ENCODE measurements at places on chromosomes 16 and 17.

- no peak for DNase-seq
These were observed 495.0 kb upstream of the HSBP1 start for GRCh38 chr16:83312718-83313245.

GRCh38 chr17:49747632-49748031 lies 16.3 kb downstream of the FAM117A start:
- no peak for DNase-seq

GRCh38 chr16:20850981-20851380 lies 44.7 kb downstream of the REXO5 start:
- no peak for DNase-seq

DNA sequence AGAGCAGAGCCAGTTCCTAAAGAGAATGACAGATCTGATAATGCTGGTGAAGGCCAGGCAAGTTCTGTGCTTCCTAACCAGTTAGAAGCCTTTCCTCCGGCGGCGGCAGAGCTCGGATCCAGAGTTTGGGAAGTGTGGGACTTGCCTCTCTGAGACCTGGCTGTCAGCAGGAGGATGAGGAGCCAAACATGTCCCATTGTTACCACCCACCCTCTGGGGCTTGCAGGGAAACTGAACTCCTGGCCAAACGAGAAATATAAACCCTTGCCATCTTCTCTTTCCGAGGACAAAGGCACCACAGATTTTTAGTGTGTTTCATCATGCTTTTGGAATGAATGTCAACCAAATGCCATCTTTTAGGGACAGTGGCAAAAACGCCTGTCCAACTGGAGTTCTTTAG lies 80.2 kb upstream of the SMURF2 start:
- no peak for DNase-seq

GRCh38 chr16:72236866-72237265 lies 64.9 kb upstream of the PMFBP1 start:
- no peak for DNase-seq

- DNase-seq, result no peak
These were observed 93.4 kb upstream of the TMEM132E start for GRCh38 chr17:34485999-34486398.

GRCh38 chr17:28827672-28828071 lies 14.9 kb downstream of the FAM222B start:
- DNase-seq, result no peak

DNA sequence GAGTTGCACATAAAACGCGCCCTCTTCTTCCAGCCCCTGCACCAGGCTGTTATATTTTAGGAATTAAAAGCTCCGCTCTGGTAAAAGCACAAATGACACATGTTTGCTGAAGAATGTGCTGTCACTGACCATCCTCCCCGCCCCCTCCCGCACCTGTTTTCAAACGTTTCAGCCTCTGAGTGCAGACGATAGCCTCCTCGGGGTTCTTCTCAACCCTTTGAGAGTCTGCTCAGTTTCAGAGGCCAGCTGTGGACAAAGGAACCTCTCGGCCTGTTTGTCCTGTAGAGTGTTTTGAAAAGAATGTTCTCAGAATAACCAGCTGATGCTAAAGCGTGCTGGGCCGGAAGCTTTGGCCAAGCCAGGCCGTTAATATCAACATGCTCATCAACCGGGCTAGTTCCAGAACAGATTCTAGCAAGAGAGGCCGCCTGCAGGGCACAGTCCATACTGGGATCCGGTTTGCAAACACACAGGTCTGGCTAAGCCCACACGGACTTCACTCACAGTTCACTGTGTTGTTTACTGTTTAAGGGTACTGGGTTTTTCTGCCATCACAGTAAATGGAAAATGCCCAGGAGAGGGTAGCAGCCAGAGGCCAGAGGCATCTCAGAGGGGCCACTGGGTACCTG lies 6.4 kb upstream of the CACNG4 start:
- DNase-seq, result no peak

GRCh38 chr17:32828822-32829221 lies 48.1 kb downstream of the MYO1D start:
- no peak for DNase-seq

DNA sequence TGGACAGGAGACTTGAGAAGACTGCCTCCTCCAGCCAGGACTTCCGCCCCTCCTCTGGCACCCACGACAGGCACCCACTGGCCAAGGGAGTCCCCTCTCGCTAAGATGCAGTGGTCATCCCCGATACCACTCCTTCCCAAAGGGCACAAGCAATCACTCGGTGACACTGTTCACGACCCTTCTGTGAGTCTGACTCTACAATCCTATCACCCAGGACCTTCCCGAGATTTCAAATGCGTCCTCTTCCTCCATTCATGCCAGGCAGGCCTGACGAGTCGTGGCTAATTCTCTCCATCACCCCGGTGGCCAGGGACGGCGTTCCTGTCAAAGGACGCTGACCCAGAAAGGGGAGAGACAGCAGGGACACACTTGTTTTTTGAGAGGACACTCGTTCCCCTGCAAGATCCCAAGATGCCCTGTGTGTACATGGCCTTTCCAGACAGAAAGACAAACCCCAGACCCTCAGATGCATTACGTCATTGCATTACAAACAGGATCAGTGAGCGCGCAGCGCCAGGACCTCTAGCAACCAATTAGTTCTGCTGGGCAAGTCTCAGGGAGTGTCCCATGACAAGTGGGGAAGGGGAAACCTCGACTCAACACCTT lies 12.2 kb downstream of the FBXO31 start:
- no peak for DNase-seq

GRCh38 chr17:20967776-20968175 lies 75.0 kb downstream of the USP22 start:
- DNase-seq, result no peak

GRCh38 chr16:29915590-29916247 lies 10.3 kb downstream of the KCTD13 start:
- DNase-seq, result peak; percentile 37

GRCh38 chr16:88430185-88430523 lies 22.9 kb upstream of the ZFPM1 start:
- no peak for DNase-seq

- DNase-seq, result no peak
These were observed 608.0 kb downstream of the CDH11 start for GRCh38 chr16:64513871-64514270.

DNA sequence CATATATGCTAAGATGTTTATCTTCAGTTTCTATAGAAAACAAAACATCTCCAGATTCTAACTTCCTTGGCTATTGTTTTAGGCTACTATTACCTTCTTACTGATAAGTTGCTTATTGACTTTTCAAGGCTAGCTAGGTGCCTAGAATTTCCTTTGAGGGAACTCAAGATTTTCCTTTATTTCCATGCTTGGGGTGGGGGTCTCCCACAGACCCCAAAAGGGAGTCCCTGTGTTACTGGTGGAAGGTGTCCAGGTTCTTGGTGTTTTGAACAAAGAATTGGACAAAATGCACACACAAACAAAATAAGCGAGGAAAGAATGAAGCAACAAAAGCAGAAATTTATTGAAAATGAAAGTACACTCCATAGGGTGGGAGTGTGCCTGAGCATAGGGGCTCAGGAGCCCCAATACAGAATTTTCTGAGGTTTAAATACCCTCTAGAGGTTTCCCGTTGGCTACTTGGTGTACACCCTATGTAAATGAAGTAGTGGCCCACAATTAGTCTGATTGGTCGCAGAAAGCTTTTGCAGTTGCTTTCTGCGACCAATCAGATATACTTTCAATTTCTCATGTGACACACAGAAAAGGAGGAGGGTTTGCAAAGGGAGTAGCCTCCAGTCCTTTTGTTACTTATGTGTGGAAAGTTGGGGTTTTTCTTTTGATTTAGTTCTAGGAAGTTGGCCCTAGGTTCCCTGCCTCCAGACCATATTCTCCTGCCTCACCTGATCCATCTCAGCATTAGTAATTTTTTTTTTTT lies 67.5 kb downstream of the MARF1 start:
- DNase-seq, result no peak

- DNase-seq, result peak; percentile 51
These were observed 155.3 kb downstream of the AIPL1 start for GRCh38 chr17:6279659-6280058.

DNA sequence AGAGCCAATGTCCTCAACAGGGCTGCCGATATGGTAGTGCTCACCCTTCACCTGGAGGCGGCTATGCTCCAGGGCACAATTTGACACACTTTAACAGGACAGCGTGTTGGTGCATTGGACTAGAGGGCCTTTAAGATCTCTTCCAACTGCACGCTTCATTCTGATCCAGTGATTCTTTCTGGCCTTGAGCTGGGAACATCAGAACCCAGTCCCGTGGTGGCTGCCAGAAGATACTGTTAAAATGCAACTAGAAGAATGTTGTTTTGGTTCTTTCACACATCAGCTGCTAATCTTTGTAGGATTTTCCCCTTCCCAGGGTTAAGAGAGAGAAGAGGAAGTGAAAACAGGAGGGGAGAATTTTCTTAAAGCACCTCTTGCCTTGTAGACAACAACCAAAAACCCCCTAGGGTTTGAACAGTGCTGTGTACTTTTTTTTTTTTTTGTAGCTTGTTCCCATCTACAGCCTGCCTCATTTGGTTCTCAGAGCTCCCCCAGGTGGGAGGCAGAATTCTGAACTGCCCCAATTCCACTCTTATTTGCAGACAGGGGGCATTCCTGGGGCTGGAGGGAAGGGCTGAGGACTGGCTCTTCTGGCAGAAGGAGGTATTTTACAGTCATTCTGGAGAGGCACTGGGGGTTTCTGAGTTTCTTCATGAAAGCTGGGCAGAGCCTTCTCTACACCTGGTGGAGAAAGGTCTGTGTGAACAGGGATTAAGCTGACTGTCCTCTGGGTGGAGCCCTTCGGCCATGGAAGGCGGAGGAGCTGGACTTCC lies 32.4 kb downstream of the SMARCE1 start:
- peak; percentile 84 for DNase-seq

- no peak for DNase-seq
These were observed 262.5 kb downstream of the CBLN1 start for GRCh38 chr16:49019081-49019633.

DNA sequence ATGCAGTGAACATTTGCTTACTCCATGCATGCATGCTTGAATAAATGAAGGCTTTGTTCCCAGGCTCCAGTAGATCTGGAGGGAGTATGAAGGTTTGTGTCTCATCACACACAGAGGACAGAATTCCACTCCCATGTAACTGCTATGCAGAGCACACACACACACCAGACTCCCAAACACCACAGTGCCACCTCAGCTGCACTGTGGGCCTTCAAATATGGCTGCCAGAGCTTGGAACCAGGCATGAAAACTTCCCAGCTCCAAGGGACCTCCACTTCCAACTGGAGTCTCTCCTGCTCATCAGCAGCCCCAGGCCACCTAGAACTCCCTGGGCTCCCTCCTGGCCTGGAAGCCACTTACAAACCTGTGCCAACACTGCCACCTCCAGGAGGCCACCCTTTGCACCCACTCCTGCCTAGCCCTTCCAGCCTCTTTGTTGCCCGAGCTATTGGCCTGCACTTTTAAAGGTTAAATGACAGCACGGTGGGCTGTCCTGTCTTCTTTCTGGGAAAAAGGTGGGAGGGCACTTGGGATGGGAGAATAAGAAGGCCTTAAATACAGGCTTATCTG lies 151.2 kb downstream of the ZNF423 start:
- DNase-seq, result no peak

- no peak for DNase-seq
These were observed 299.9 kb downstream of the WWOX start for GRCh38 chr16:78399384-78399783.

- no peak for DNase-seq
These were observed 8.5 kb downstream of the TIMM22 start for GRCh38 chr17:1005361-1005946.

- DNase-seq, result no peak
These were observed 3.6 kb upstream of the TBX2 start for GRCh38 chr17:61395983-61396585.

GRCh38 chr16:11389083-11389482 lies 43.8 kb downstream of the RMI2 start:
- DNase-seq, result no peak

- DNase-seq, result no peak
These were observed 41.5 kb downstream of the LDHD start for GRCh38 chr16:75074920-75075687.

- peak; percentile 69 for DNase-seq
These were observed 73.3 kb upstream of the MTMR4 start for GRCh38 chr17:58587713-58588117.

DNA sequence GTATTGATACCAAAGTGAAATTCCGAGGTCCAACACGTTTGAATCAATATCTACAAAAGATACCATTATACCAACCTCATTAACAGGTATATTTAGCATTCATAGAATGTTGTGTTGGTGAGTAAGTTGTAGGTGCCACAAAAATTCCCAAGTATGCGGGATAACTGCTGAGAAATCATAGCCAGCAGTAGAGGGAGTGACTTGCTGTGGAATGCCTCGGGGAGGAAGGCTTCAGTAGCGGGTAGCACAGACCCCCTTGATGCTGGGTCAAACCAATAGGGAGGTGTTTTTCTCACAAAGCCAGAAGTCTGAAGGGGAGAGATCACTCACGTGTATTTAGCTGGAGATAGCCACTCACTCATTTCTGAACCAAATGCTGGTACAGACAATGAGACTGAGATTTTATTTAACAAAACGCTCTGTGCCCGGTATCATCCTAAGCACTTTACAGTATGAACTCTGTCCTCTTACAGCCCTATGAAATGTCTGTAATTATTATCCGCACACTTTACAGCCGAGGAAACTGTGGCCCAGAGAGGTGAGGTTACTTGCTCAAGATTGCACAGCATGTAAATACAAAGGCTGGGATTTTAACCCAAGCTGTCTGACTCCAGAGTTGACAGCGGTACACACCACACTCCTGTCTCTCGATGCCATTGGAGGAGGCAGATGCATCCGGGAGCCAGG lies 23.1 kb downstream of the HSBP1 start:
- DNase-seq, result no peak

GRCh38 chr16:73080931-73081330 lies 33.0 kb upstream of the ZFHX3 start:
- DNase-seq, result no peak

DNA sequence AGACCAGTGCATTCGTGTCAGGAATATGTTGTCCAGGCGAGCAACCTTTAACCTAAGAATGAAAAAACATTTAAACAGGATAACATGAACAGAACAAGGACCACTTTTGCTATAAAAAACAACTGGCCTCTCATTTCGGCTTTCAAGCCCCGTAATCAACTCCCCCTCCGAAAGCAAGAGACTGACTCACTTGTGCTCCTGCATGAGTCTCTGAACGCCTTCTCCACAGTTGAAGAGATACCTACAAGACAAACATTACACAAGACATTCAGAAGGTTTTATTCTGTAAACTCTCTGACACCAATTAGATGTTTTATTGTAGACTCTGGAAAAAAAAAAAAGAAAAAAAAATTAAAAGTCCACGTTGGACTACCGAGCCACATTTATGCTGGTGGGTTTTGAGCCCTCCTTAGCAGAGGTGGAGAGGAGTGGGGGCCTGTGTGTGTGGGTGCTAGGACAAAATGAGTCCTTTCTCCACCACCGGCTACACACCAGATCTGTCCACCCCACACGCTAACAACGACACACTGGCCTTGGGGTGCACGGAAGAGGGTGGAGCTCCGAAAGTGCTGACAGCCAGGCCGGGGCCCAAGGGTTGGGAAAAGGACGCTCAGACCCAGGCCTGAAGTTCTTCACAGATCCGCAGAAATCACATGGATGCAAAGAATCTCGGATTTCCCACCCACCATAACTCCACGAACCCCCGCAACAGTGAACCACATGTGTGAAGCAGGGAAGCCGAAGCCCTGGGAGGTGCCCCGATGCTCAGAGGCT lies 759 bp downstream of the ELAC2 start:
- DNase-seq, result no peak

GRCh38 chr17:80743181-80743771 lies 198.6 kb downstream of the RPTOR start:
- DNase-seq, result no peak
